Muscle of leg (tissue), 16 donors: ENCODE measurements at places on chromosomes 7 and 10. TPM values are rescaled to one million over a fixed set of nuclear protein-coding genes. Genes with fewer than 3 reads are reported as not detected.

The URGCP gene
- total RNA-seq: 20.7 TPM

- H3K4me1 ChIP-seq: peaks cover 13% of the 10 kb centered on the region
- no peaks in the 10 kb centered on the region for H3K27me3 ChIP-seq
- peak overlapping the region; percentile 98 for H3K4me3 ChIP-seq
- H3K27ac ChIP-seq: no peak overlapping the region
- peak; percentile 42 for DNase-seq
- H3K36me3 ChIP-seq: no peaks in the 10 kb centered on the region
Observed at GRCh38 chr7:75737856-75738603, 711 bp downstream of the HIP1 start.

DNA sequence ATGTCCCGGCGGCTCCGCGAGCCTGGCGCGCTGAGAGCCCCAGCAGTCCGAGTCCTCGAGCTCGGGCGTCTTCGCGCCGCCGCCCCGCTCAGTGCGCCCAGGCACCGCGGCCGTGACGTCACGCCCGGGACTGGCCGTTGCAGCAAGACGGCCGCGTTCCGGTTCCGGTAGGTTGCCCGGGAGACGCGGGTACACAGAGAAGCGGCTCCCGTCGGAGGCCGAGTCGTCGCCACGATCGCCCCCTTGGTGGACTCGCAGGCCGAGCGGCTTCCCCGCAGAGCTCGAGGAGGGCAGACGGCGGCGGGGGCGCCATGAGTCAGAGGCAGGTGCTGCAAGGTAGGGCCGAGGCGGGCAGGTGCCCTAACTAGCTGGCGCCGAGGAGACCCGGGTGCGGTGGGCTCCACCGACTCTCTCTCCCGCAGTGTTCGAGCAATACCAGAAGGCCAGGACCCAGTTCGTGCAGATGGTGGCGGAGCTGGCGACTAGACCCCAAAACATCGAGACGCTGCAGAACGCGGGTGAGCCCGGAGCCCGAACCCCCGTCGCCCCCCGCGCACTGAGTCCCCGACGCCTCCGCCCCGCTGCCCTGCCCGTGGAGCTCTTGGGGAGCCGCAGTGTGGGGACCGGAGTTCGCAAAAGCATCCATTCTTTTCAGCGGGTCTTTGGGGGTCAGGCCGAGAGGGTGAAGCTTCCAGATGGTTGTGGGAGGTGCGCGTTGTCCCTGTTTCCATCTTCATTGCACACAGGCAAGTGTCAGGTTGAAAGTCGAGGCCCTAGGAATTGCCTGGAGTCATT lies at the start of gene SPAG6:
TSS of gene SPAG6 (plus strand) at position 196 of the 795 bp plus-strand sequence. CDS start at position 312, 116 bp downstream.
- H3K4me1 ChIP-seq: peaks cover 12% of the 10 kb centered on the region
- H3K4me3 ChIP-seq: peak within 1 kb of the TSS; percentile 32
- no peak within 1 kb of the TSS for H3K27ac ChIP-seq
- peaks cover 46% of the 10 kb centered on the region for H3K27me3 ChIP-seq

- H3K27ac ChIP-seq: no peak overlapping the region
- H3K27me3 ChIP-seq: no peaks in the 10 kb centered on the region
- H3K4me1 ChIP-seq: peaks cover 4% of the 10 kb centered on the region
- H3K36me3 ChIP-seq: no peaks in the 10 kb centered on the region
Observed at GRCh38 chr7:70208236-70209063, 610.2 kb downstream of the AUTS2 start.

DNA sequence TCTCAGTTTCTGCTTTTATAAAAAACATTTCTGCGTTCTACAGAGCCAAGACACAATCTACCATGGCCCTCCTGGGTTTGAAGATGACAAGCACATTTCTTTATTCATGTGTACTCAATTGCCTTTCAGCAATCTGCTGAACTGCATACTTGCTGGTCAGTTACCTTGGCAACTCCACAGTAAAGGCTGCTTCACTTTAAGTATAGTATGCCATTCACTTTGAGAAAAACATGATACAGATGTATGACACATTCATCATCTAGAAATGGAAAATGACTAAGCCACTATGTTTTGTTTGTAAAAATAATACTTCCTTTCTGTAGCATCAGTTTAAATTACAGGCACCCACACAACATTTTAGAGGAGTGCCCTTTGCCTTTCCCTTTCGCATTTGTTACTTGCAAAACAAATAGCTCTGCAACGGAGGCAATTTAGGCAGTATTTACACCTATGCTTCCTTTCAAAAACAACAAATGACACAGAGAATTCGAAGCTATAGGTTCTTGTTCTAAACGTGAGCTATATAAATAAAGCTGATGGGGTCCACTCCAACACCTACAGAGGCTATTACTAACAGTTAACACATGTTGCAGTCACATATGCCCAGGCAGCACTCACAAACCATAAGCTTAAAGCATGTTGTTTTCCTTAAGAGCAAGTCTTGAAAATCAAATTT lies 23.5 kb downstream of the SGCE start:
- no peak overlapping the region for H3K4me3 ChIP-seq
- peak overlapping the region; percentile 78 for H3K27ac ChIP-seq
- H3K4me1 ChIP-seq: peaks cover 4% of the 10 kb centered on the region
